ENCODE measurements at places on chromosomes 7 and 10. TPM values are rescaled to one million over a fixed set of nuclear protein-coding genes. Genes with fewer than 3 reads are reported as not detected.

The ASAH2B gene
- 4.5 TPM for total RNA-seq

The STEAP1 gene
- 15.8 TPM for total RNA-seq

The SKIDA1 gene
- total RNA-seq = 1.3 TPM

The PRXL2A gene
- 46.5 TPM for total RNA-seq

The SHTN1 gene
- total RNA-seq = 30.8 TPM

The CYP2E1 gene
- total RNA-seq = 0.19 TPM

The CARD11 gene
- 1.3 TPM for total RNA-seq

The EIF4EBP2 gene
- total RNA-seq = 13.6 TPM

The SFMBT2 gene
- 14.9 TPM for total RNA-seq

The OR6V1 gene
- not detected for total RNA-seq

The PIP gene
- total RNA-seq = not detected

The NEBL gene
- 2.7 TPM for total RNA-seq

The MMD2 gene
- total RNA-seq = not detected

The SPDYE6 gene
- not detected for total RNA-seq

The NYAP1 gene
- total RNA-seq = 1.1 TPM

The HOXA10 gene
- 8.6 TPM for total RNA-seq

The INTS1 gene
- total RNA-seq = 50.4 TPM

The SPDYE16 gene
- not detected for total RNA-seq

The IDI2 gene
- not detected for total RNA-seq

The IFIT5 gene
- 11.4 TPM for total RNA-seq

The ALDH18A1 gene
- 53.0 TPM for total RNA-seq

The LOXL4 gene
- total RNA-seq = 1.3 TPM

The SPDYE2 gene
- total RNA-seq = not detected

The WDR86 gene
- 0.20 TPM for total RNA-seq
